ENCODE measurements at places on chromosomes 5 and 9. TPM values are rescaled to one million over a fixed set of nuclear protein-coding genes. Genes with fewer than 3 reads are reported as not detected.

DNA sequence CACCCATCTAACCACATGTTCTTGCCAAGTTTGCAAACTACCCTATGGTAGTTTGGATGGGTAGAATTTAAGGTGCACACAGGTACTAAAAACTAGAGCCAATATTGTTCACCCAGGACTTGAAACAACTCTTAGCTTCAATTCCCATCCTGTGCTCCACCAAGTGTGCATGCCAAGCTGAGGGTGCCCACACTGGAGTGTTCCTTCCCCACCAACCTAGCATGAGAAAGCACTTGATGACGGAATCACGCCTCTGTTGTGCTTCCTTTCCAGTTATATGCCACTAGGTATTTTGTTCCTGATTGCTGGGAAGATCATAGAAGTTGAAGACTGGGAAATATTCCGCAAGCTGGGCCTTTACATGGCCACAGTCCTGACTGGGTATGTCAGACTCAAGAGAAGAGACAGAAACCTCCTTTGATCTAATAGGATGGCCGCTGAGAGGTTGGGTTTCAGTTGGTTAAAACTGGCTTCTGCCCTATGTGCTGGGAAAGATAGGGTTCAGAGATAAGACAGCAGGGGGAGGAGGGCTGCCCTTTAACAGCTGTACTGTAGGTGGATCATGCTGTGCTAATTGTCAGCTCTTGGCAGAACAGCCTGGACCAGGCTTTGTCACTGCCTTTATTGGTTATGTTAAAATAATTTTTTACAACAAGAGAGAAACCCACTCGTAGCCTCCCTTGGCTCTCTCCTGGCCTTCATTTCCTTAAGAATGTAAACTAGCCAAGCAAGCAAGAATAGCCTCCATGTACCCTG lies 83.5 kb downstream of the SLC1A1 start:
- DNase-seq = no peak

LCN2 gene
- total RNA-seq = not detected

DNA sequence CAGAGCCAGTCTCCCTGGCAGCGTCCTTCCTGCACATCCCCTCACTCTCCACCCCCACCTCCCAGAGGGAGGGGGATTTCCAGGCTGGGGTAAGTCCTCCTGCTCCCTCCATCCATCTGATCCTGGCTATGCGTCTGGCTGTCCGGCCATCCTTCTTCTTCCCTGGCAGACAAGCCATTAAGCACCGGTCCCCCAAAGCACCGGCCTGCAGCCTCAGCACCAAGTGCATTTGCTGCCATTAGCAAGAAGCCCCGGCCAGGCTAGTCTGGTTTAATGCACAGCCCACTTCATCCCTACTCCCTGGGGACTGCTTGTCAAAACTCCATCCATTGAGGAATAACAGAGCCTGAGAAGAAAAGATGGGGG lies 208.7 kb upstream of the IER5L start:
- no peak for DNase-seq

DNA sequence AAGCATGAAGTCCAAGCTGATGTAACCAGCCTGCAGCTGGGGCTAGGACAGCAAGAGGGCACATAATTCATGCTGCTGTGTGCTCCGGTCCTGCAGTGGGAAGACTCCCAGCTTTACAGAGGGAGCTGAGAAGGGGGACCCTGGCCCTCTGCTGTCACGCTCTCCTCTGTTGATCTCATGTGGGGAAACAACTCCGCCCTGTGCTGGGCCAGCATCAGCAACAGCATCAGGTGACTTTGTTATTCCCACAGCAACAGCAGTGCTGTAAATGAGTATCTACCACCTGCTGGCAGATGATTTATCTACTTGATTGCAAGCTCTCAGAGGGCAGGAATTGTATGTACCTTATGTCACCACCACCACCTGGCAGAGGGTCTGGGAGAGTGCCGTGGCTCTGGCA lies 176.2 kb downstream of the COL23A1 start:
- no peak for DNase-seq

- DNase-seq = no peak
Observed at GRCh38 chr5:20615888-20616563, 628.0 kb upstream of the CDH18 start.

DNA sequence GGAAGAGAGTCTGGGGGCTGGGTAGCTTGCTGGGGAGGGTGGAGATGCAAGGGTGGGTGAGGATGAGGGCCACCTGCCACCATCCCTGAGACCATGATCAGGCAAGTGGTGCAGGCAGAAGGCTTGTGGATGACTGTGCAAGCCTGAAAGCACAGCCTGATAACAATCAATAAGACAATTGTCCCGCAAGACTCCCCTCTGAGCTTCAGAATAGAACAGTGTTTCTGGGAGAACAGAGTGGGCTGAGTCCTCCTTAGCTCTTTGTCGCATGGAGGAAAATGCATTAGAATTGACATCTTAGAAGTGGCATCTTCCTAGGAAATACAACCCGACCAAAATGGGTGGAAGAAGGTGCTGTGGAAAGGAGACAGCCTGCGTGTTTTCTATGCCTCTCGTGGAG lies 6.6 kb downstream of the GADD45G start:
- DNase-seq = no peak

CCDC183 gene
- total RNA-seq = 0.43 TPM

- no peak for DNase-seq
Observed at GRCh38 chr9:24090566-24090965, 264.5 kb upstream of the ELAVL2 start.

DNA sequence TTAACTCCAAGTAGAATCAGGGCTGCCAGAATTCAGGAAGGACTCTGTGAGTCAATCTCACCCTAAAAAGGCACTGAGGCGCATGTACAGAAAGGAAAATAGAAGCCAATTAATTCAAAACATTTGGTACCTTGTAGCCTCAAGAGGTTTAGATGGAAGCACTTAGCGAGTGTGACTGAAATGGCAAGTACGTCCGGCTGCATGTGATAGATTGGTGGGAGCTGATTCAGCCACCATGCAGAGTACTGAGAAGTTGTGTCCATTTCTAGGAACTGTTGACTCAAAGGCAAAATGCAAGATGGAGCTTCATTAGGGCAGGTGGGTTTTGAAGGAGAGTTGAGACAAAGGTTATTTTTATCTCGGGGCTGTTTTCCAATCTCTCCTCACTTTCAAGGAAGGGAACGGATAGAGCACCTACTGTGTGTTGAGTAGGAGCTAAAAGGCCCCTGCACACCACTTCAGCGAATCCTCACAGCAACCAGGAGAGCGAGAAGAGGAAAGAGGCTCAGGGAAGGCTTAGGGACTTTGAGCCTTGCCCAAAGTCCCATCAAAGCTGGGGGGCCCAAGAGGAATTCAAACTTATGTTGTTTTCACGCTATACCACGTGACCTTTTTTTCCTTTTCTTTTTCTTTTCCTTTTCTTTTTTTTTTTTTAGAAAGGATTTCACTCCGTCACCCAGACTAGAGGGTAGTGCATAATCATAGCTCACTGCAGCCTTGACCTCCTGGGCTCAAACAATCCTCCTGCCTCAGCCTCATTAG lies 34.6 kb upstream of the CPEB4 start:
- no peak for DNase-seq

DNA sequence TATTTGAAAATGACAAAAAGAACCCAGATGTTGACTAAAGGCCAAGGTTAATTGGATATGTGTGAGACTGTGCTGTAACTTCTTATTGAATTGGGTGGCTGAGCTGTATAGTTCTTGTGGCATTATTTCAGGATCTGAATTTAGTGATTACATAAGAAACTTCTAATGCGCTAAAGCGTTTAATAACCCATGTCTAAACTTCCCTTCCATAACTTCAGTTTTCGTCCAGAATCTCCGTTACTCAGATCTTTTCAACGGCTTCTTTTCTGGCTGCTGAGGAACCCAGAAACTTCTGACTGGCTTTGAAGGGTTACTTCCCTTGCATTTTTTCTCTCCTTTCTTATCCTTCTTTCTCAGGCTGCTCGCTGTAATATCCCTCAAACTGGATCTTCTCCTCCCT lies 28.1 kb upstream of the C9orf72 start:
- no peak for DNase-seq

DNA sequence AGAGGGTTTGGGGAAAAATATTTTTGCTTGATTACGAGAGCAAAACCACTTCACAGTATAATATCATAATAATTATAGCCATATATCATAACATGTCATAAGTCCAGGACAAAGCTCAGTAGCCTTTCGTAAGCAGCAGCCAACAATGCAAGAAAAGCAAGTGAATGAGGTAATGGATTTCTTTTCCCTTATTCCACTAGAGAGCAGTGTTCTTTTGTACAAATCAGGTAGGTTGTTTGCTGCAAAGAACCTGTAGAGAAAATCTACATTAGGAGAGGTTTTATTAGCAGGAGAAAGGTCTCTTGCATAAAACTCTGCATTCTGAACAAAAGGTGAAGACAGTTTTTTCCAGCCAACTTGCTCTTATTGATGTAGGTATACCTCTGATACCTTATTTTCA lies 1033.4 kb downstream of the TLE4 start:
- no peak for DNase-seq
